ENCODE measurements at places on chromosomes 12 and 14.

GRCh38 chr14:81509838-81510452 lies 23.7 kb downstream of the SEL1L start:
- DNase-seq: no peak

DNA sequence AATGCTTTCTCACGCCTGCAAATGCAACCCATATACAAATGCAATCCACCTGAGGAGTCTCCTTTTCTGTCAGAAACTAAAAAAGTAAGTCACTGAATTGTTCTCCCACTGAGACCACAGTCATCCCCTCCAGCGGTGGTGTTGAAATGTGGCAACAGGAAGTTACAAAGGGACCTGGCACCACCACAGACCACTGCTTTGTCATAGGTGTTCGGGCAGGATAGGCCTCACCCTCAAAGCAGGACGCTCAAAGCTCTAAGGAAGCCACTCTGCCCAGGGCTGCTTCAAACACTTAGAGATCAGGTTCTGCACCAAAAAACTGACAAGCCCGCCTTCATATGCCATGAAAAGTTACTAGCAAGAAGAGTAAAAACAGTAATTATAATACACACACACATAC lies 11.3 kb downstream of the PHLDA1 start:
- DNase-seq: peak; percentile 78

DNA sequence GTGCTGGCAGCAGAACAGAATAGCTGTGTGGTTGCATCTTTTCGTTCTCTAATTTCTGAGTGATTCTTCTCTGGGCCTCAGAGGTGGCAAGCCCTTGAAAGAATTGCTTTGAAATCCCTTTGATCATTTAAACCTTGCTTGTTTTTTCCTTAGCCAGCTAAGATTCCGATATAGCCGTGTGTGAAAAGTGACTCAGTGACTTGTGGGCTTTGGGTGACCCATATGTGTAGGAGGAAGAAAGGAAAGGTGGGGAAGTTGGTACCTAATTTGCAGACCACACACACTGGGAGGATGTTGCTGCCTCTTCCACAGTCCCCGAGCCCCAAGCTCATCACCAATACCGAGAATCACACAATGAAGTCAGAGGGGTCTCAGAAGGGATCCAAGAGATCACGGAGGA lies 18.8 kb downstream of the SLC24A4 start:
- DNase-seq: no peak

GRCh38 chr14:77043984-77044485 lies 15.5 kb upstream of the IRF2BPL start:
- no peak for DNase-seq

DNA sequence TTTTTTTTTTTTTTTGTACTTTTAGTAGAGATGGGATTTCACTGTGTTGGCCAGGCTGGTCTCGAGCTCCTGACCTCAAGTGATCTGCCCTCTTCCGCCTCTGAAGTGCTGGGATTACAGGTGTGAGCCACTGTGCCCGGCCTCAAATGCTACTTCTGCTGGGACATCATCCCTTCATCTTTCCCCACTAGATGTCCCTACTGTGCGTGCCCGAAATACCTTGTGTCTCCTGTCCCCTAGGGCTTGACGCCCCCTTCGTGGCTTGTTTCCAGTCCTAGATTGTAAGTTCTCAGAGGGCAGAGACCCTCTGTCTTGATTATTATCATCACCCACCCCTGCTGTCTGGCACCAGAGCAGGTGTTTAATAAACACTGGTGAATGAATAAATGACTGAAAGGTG lies 14.9 kb downstream of the CCDC63 start:
- no peak for DNase-seq

- DNase-seq: no peak
Measured at GRCh38 chr12:44777044-44777443, 99.1 kb downstream of the NELL2 start.

- peak; percentile 13 for DNase-seq
Measured at GRCh38 chr12:11622876-11623281, 26.6 kb upstream of the ETV6 start.

DNA sequence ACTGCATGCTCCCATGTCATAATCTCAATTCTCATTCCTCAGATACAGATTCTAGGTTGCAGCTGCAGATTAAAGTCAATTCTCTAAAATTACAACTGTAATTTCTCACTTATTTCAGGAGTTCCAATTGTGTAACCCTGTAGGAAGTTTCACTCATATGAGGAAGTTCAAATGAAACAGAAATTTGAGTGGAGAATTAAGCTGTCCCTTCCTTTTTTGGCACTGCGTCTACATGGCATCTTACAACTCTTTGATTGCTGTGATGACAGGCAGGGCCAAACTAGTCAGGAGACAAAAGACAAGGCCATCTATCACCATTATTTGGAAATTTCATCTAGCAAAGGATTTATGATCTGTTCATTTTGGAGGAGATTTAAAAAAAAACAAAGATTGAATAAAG lies 13.3 kb upstream of the GRIP1 start:
- peak; percentile 63 for DNase-seq

DNA sequence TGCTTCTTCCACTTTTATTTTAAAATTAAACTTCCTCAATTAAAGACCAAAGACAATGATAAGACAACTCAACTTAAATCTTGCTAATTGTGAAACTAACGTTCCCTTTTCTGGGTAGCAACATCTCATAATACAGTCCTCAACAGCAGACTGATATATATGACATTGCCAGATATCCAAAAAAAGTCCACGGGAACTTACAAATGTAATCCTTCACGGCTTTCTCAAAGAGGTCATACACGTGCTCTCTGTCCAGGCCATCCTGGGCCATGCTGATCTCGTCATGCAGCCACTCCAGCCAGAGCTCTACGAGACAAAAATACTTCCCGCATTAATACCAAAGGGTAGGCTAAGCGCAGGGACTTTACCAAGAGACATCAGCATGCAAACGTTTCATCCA lies 13.3 kb downstream of the SART3 start:
- peak; percentile 54 for DNase-seq

- DNase-seq: peak; percentile 86
Measured at GRCh38 chr14:31489691-31490090, 1.9 kb upstream of the GPR33 start.

- DNase-seq: no peak
Measured at GRCh38 chr12:64631197-64631596, 20.9 kb downstream of the RASSF3 start.

GRCh38 chr14:51210594-51210993 lies 29.5 kb upstream of the TMX1 start:
- DNase-seq: no peak

GRCh38 chr12:820336-820735 lies 68.0 kb downstream of the WNK1 start:
- DNase-seq: no peak

- no peak for DNase-seq
Measured at GRCh38 chr12:43976027-43976426, 140.1 kb downstream of the TMEM117 start.

GRCh38 chr12:124346425-124347168 lies 51.7 kb downstream of the RFLNA start:
- no peak for DNase-seq

GRCh38 chr14:23052182-23052623 lies 5.1 kb downstream of the CDH24 start:
- no peak for DNase-seq

GRCh38 chr12:22255097-22255496 lies 79.4 kb downstream of the ST8SIA1 start:
- no peak for DNase-seq

- DNase-seq: no peak
Measured at GRCh38 chr12:102977945-102978706, 20.7 kb downstream of the ASCL1 start.

- no peak for DNase-seq
Measured at GRCh38 chr12:18975933-18976332, 153.6 kb upstream of the PLEKHA5 start.

- no peak for DNase-seq
Measured at GRCh38 chr12:18468246-18469075, 207.1 kb downstream of the PIK3C2G start.

GRCh38 chr14:59344016-59344415 lies 121.2 kb downstream of the GPR135 start:
- no peak for DNase-seq

DNA sequence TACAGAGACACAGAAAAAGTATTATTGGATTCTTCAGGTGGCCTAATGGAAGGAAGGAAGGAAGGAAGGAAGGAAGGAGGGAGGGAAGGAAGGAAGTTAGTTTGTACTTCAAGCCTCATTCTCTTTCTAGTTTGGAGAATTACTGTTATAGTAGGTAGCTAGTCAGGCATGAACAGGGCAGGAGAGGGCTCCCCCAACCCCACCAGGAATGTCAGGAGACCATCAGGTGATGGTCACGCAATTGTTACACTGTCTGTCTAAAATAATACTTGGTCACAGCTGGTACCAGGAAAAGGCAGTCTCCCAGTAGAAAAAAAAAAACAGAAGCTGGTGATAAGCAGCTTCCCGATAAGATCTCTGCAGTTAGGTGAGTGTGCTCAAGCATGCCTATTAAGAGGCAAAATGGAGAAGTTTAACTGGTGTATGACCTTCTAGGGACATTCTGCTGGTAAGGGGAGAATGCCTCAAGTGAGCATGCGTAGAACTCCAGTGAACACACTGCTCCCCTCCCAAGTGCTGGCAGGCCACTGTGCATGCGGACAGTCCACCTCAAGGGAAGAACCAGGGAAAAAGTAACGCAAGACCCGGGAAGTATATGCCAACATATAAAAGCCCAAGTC lies 358.4 kb upstream of the SOX5 start:
- DNase-seq: no peak

GRCh38 chr12:26630546-26631027 lies 202.4 kb downstream of the ITPR2 start:
- DNase-seq: no peak

- DNase-seq: no peak
Measured at GRCh38 chr12:130932061-130932930, 21.4 kb upstream of the ADGRD1 start.

DNA sequence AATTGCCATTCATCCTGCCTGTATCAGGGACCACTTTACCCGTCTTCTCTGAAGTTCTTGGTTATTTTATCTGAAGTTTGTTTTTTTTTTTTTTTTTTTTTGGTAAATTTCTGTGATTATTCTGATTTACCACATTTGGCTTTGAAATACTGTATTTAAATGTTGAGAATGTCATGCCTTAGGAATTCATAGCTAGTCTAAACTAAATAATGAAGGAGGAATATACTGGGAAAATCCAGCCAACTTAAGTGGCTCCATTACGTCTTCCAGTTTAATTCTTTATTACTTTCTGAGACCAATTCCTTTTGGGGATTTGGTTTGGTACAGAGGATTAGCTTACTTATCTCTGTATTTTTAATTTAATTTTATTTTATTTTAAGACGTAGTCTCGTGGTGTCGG lies 60.3 kb upstream of the KCNMB4 start:
- no peak for DNase-seq

GRCh38 chr12:48777501-48778400 lies 11.1 kb downstream of the ADCY6 start:
- no peak for DNase-seq

- DNase-seq: no peak
Measured at GRCh38 chr14:76564471-76565422, 188.8 kb downstream of the ESRRB start.

DNA sequence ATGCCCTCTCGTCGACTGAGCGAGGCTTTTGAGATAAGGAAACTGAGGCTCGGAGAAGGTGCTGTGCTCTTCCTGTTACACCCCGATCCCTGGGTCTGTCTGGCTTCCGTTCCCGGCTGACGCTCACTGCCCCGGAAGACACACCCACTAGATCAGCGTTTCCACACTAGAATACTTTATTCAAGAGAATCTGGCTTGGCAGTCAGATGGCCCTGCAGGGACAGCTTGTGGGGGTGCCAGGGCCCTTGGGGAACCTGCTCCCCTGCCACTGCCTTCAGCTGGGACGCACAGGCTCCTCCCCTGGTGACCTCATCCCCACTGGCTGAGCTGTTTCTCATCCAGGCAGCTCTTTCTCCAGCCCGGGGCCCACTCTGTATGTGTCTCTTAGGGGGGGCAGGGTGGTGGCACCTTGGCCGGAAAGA lies 13.7 kb downstream of the PGF start:
- DNase-seq: peak; percentile 88

- DNase-seq: no peak
Measured at GRCh38 chr12:87317302-87317701, 711.9 kb downstream of the C12orf50 start.

GRCh38 chr12:70005864-70006618 lies 181.0 kb downstream of the MYRFL start:
- no peak for DNase-seq

GRCh38 chr12:57235728-57236131 lies 6.2 kb downstream of the SHMT2 start:
- DNase-seq: no peak

GRCh38 chr14:23008831-23009230 lies 1.1 kb downstream of the C14orf93 start:
- DNase-seq: peak; percentile 21

GRCh38 chr14:63051992-63052391 lies 6.7 kb upstream of the KCNH5 start:
- DNase-seq: no peak

DNA sequence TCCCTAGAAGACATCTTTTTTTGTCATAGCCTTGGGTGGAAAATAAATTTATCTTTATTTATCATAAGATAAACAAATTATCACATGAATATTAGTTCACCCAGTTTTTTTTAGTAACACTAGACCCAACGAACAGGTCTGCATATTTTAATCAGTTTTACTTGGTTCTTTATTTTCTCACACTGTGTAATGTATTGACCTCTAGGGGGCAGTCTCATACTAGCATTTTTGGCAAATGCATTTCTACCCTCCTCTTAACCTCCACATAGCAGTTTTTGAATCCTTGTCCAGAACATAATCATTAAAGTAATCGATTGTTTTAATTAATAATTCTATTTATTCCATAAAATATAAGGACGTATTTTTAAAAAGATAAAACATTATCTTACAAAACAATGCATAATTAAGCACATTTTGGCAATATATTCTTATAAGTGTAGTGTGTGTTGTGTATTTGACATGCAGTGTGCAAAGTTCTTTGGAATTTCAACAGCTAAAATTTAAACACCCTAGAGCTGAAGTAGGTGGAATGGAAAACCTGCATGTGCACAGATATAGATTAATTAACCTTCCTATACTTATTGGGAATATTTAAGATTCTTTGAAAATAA lies 31.6 kb upstream of the PTPRQ start:
- peak; percentile 48 for DNase-seq

- no peak for DNase-seq
Measured at GRCh38 chr12:13981296-13981962, at the start of gene GRIN2B. TSS of gene GRIN2B (minus strand) at chr12:13981602. CDS start at chr12:13866208, 115,394 bp downstream.

Measured in inflammatory macrophage (primary cell).